ENCODE measurements at places on chromosomes 7 and 10.

GRCh38 chr10:78286186-78286585, 252.5 kb downstream of the RPS24 start:
- no peak for DNase-seq

DNA sequence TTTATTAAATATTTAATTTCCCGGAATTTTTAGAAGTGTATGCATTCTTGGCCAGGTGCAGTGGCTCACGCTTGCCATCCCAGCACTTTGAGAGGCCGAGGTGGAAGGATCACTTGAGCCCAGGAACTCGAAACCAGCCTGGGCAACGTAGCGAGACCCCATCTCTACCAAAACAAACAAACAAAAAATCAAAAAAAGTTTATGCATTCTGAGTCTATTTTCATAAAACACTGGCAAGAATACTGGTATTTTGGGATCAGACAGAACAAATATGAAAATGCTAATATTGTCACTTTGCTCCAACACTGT, 440.8 kb upstream of the FOXK1 start:
- no peak for DNase-seq

DNA sequence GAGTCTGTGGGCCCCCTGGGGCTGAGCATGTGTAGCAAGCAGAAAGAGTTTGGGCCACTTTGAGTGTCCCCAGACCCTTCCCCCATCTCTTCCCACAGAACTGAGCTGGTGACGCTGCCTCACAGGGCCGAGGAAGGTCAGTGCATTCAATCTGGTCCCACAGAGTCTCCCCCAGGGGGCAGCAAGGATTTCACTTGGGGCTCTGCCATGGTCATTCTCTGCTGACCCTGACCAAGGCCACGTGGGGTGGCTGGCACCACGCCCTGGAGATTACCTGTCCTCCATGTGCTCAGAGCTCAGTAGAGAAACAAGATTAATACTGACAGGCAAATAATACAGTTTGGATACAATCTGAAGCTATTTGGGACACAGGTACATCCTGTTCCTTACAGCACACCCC, 30.2 kb downstream of the ADRA2A start:
- no peak for DNase-seq

- DNase-seq: no peak
Observed at GRCh38 chr10:132987671-132988571, 45.6 kb upstream of the CFAP46 start.

- peak; percentile 44 for DNase-seq
Observed at GRCh38 chr10:43461950-43462349, 25.0 kb downstream of the ZNF487 start.

DNA sequence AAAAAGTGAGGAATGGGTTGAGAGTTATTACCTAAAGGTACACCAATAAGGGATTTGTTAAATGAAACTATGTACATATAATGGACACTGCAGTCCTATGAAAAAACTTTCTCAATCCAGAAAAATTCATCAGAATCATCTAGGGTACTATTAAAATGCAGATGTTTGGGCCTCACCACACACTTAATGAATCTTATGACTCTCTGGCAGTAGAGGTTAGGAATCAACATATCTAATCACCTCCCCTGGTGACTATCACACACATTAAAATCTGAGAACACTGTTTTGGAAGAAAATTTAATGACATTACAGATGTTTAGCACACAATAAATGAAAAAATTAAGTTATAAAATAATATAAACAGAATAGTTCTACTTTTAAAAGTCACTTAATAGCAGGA, 32.1 kb downstream of the BAZ1B start:
- DNase-seq: no peak
